WTC11 (cell line): ENCODE measurements at places on chromosomes 2 and 18.

DNA sequence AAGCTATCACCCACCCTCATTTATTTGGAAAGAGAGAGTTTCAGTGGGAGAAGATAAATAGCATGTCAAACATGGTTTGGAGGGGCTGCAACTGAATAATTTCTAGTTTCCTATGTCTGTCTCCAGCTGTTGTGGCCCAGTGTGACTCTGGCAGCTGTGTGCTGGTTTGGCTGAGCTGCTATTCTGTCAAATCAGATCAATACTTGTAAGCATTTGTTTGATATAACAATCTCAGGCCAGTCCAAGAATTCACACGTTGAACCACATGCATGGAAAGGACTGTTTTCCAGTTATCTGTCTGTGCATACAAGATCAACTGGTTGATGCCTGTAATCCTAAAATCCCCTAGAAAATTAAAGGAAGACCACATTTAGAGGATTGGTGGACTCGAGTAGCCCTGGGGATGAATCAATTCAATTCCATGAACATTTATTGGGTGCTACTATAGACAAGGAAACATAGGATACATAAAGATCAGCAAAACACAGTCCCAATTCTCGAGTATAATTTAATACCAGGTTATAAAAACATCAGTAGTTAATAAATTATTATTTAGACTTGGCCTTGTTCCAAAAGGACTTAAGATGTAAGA lies 209.0 kb upstream of the PARD3B start:
- DNase-seq = no peak

DNA sequence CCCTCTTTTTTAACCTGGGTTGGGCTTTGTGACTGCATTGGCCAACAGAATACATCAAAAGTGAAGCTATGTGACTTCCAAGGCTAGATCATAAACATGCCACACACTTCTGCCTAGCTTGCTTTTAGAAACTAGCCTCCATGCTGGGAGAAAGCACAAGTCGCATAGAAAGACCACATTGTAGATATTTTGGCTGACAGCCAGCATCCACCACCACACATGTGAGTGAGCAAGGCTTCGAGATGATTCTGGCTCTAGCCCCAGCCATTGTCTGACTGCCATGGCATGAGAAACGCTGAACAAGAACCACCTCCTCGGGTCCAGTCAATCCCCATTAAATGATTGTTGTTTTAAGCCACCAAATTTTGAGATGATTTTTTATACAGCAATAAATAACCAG lies 66.8 kb upstream of the STPG4 start:
- no peak for DNase-seq

DNA sequence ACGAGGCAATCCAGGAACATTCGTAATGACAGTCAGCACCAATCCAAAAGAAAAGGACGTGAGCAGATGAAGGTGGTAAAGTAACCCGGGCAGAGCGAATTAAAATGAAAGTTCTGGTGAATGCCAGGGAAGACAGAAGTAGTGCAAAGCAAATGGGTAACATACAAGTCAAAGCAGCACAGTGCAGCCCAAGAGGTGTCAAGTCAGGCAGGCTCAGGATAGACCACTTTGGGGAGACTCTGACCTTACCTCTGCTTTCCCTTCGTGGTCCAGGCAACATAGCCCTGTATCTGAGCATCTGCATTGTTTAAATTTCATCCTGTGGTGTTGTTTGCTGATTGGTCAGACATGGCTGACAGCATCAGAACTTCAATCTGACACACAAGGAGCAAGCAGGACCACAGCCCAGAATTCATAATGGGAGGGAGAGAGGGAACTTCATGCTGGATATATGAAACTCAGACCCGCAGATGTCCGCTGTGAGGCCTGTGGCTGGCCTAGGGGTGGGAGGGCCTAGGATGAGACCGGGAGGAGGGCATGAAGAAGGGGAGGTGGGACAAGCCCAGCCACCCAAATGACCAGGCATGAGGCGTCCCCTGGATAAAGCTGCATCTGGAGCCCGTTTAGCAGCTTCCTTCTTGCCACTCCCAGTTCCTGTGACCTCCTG lies 285.7 kb downstream of the TCF4 start:
- DNase-seq = no peak

DNA sequence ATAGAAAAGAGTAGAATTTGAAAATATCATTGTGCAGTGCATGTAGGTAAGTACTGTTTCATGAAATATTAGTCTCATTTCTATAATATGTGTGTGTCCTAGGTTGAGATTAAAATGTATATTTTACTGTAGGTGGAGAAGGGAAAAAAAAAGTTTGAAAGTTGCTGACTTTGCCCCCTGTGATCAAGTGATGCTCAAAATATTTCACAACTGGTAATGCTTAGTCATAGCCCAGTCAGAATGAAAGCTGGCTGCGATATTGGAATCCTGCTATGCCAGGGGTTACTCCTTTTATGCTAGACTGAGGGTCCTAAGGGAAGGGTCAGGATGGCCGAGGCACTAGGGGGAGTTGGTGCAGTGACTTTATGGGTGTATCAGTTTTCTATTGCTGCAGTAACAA lies 19.5 kb upstream of the CFAP36 start:
- DNase-seq = no peak

GRCh38 chr2:3405876-3406275 lies 26.4 kb downstream of the TRAPPC12 start:
- DNase-seq = no peak

DNA sequence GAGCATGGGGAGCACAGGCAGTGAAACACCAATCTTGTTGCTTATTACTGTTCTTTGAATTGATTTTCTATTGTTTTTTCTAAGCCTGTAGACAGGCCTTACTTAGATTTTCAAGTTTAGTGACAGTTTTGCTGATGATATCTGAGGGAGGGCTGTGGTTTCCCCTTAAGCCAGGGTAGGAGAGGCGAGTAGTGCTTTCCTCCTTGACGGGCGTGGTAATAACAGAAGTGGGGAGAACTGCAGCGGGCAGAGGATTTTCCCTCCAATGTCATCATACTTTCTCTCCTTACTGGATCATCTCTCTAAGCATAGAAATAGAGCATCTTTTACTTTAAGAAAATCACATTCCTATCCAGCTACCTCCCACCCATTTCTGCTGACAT lies 314.4 kb downstream of the ALK start:
- no peak for DNase-seq

- no peak for DNase-seq
These were observed 176.7 kb upstream of the CDH19 start for GRCh38 chr18:66780609-66781008.

- no peak for DNase-seq
These were observed 2.5 kb downstream of the TLK1 start for GRCh38 chr2:171158036-171158789.

- no peak for DNase-seq
These were observed 31.9 kb downstream of the CNRIP1 start for GRCh38 chr2:68287580-68288441.

DNA sequence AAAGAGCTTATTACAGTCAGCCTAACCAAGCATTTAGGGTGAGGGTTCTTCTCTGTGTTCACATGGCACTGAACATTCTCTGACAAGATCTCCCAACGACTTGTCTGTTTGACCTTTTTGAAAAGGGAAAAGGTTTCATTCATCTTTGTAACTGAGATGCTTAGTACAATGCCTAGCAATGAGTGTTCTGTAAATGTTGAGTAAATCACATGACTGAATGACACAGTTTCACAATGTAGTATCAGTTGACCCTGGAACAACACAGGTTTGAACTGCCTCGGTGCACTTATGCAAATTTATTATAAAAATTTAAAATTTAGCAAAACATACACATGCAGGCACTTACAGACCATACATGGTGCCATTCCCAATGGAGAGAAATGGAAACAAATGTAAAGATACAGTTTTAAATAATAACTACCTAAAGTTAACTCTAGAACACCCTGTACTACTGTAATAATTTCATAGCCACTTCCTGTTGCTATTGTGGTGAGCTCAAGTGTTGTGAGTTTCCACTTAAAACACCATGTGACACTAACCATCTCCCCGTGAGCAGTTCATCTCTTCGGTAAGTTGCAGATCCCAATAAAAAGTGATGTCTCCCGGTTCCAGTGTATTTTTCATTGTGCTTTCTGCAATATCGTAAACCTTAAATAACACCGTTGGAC lies 34.1 kb upstream of the VWC2L start:
- no peak for DNase-seq

DNA sequence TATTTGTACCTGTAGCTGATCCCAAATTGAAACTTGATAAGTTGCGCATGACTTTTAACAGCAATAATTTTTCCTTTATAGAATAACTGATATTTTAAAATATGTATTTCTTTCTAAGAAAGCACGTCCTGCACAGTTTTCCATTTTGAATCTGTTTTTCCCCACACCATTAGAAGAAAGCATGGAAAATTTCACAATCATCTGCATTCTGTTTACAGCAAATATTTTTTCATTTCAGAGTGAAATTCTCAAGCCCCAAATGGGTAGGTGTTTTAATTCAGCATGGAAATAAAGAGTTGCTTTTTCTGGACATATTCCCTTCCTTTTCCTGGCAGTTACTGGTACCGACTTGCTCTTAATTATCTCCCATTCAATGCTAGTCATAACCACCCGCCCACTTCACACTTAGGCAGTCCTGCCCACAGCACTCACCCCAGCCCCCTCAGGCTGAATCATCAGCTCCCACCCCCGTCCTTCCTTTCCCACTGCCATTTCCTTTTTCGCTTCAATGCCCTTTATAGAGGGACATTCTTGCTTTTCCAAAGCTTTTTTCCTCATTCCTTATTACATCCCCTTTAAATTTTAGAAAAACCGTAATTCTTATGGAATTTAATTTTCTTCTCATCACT lies 89.2 kb upstream of the GLS start:
- DNase-seq = no peak
